ENCODE measurements at places on chromosomes 6 and 20.
A peak's percentile ranks its signal among the peaks of the same experiment; 100 is the strongest.

GRCh38 chr20:9280666-9281065, 211.8 kb downstream of the PLCB4 start:
- DNase-seq, result no peak

- no peak for DNase-seq
Measured at GRCh38 chr20:32965115-32965514, 39.1 kb downstream of the SUN5 start.

- DNase-seq, result no peak
Measured at GRCh38 chr6:112927641-112928320, 580.7 kb downstream of the RFPL4B start.

GRCh38 chr6:37792457-37793033, 27.0 kb upstream of the ZFAND3 start:
- DNase-seq, result no peak

- DNase-seq, result no peak
Measured at GRCh38 chr6:14903176-14904038, 342.5 kb upstream of the JARID2 start.

- DNase-seq, result no peak
Measured at GRCh38 chr6:89749918-89750317, 69.7 kb downstream of the MDN1 start.

DNA sequence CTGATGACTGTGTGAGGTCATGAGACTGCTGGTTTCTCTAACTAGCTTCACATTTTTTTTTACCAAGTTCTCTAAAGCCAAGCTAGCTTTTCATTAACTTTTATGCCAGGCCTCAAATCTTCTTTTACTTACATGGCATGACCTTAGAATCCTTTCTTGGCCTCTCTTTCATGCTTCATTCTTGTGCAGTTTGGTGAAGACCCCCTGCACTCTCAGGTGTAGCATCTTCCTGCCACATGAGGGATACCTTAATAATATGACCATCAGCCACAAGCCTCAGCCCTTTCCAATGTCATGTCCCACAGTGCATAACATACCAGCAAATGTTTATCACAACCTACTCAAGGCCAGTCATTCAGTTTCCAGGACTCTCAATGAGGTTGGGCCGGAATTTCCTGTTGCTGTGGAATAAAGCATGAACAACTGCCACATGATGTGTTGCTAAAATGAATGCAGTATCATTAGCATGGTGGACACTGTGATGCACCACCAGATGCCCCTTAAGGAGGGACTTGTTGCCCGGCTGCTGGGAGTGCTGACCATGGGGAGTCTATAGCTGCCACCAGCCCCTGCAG, 72.2 kb downstream of the RIN2 start:
- DNase-seq, result no peak

- DNase-seq, result no peak
Measured at GRCh38 chr6:167270499-167271311, 20.4 kb upstream of the UNC93A start.

DNA sequence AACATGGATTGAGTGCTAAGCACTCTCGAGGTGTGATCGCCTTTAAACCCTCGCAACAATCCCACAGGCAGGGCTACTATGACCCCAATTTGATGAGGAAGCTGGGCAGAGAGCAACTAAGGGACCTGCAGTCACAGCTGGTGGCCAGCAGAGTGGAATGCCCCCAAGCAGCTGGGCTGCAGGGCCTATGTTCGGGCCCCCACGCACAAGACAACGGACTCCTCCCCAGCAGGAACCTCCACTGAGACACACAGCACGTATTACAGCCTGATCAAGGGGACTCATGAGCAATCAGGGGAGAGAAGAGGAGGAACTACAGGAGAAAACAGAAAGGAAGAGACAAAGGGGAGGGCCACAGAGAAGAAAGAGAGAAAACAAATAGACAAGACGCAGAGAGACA, 21.7 kb downstream of the CST7 start:
- no peak for DNase-seq

- no peak for DNase-seq
Measured at GRCh38 chr6:44615621-44616020, 228.1 kb downstream of the CDC5L start.

- no peak for DNase-seq
Measured at GRCh38 chr6:168070804-168071203, 8.2 kb downstream of the FRMD1 start.

DNA sequence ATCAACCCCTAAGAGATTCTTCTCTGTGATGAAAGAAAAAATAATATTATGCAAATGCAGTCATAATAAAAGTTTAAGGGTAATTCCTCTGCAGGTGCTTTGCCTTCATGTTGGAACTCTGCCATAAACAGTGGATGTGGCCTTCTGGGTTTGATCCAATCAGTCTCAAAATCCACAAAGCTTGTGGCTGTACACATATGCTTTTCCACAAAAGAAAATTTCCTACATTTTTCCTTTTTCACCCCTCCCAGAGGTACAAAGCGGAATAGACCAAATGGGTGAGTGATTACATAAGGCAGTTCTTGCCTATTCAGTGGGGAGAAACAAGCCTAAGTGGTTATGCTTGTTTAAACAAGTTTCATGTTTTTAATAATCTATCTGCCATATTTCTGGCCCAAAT, 16.7 kb downstream of the CALHM5 start:
- DNase-seq, result no peak

- DNase-seq, result no peak
Measured at GRCh38 chr6:156418253-156418652, 358.9 kb upstream of the ARID1B start.

DNA sequence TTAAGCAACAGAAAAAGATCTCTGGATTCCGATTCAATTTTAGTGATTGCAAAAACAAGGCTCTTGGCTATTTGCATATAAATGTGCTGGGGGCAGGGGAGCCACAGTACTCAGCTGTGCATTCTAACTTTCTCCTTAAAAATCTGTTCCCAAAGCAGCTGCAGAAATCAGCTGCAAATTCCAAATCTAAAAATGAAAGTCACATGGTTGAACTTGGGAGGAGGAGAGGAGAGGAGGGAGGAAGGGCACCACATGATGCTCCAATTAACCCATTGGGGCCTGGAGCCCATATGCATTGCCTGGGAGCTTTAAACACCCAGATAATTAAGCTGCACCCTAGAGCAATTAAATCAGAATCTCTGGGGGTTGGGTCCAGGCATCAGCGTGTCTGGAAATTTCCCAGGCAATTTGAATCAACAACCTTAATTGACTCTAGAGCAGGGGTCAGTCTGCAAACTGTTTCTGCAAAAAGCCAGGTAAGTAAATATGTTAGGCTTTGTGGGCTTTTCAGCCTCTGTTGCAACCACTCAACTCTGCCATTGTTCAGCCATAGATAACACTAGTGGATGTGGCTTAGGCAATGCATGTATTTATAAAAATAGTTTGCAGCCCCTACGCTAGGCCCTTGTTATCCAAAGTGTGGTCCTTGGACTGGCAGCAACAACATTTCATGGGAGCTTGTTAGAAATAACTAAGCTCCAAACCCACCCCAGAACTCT, 508.1 kb downstream of the KIF16B start:
- no peak for DNase-seq

GRCh38 chr6:125952764-125953501, 3.6 kb upstream of the HINT3 start:
- DNase-seq, result peak; percentile 57

DNA sequence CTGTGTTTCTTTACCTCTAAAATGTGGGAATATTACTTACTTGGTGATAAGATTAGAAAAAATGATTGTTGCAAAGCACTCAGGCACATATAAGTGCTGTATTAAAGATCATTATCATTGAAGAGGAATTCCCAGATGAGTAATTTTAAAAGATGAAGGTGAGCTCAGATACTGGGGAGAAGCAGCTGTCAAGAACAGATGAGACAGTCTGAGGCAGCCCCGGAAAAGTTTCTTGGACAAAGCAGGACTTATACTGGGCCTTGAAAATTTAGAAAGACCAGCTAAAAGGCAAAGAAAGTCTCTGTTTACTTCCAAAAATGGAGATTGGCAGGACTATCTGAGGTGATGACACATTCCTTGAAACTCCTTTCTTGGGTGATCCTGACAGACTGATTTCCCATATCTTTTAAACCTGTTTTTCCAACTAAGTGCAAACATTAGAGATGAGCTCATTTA, 93.8 kb upstream of the MARCKS start:
- DNase-seq, result no peak

GRCh38 chr20:3430376-3431069, 23.1 kb upstream of the DNAAF9 start:
- DNase-seq, result no peak

GRCh38 chr20:1002682-1003561, 811 bp upstream of the RSPO4 start:
- no peak for DNase-seq

DNA sequence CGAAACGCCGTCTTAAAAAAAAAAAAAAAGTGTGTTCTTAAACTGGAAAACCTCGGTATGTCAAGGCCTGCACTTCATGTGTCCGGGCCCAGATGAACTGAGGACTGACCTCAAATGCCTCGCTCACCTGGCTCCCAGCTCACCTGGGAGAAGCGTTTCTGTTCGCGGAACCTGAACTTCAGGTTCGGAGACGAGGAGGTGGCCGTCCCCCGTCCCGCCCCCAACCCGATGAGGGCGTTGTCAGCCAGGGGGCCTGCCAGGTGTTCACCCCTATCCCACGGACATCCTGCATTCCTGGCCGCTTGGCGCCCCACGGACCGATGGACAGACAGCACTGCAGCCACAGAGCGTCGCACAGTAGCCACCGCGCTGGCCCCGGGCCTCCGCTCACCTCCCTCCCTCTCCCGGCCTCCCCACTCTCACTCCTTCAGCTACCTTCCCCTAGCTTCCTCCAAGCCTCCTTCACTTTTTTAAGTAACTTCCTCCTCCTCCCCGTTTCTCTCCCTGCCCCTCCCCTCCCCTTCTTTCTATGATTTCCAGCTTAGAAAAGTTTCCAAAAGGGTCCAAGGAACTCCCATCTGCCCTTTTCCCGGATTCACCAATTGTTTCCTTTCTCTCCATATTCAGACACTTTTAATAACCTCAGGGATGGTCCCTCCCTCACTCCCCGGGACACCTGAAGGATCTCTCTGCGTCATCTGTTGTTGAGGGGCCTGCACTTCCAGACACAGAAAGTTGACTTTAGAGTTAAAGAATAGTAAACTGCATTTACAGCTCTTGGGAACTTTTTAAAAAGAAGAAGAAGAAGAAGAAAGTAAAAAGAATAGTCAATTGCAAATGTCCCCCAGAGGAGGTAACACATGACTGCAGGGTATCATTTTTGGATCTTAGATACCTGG, 22.7 kb upstream of the MCM3 start:
- DNase-seq, result no peak

DNA sequence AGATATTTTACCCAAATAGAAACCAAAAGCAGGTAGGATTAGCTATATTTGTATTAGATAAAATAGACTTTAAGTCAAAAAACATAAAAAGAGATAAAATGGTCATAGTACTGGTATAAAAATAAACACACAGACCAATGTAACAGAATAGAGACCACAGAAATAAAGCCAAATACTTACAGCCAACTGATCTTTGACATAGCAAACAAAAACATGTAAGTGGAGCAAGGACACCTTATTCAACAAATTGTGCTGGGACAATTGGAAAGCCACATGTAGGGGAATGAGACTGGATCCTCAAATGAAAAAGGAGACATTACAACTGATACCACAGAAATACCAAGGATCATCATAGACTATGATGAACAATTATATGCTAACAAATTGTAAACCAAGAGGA, 94.5 kb upstream of the SIRPG start:
- no peak for DNase-seq

DNA sequence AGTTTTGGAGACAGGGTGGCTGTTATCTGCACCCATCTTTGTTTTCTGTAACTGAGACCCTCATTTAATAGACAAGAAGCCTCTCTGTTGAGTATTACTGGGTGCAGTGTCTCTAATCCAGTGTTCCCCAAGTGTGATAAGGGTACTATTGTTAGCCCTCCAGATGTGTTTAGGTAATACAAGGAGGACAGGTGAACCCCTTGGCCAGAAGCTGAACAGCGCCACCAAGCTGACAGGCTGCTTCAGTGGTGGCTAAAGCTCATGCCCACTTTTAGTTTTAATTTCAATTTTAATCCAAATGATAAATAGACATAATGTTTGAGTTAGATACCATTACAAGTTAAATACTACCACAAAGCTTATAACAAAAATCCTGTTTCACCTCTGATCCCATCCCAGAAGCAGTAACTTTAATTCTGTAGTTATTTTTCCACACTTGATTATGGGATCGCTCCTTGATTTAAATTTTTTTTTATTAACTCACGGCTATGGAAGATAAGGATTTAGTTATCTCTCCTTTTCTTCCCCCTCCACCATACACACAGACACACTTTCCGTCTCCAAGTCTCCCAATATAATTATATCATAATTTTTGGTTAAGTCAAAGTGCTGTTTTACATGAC, 8.4 kb upstream of the STK35 start:
- peak; percentile 59 for DNase-seq

GRCh38 chr20:33460711-33461110, 17.1 kb upstream of the SNTA1 start:
- no peak for DNase-seq

DNA sequence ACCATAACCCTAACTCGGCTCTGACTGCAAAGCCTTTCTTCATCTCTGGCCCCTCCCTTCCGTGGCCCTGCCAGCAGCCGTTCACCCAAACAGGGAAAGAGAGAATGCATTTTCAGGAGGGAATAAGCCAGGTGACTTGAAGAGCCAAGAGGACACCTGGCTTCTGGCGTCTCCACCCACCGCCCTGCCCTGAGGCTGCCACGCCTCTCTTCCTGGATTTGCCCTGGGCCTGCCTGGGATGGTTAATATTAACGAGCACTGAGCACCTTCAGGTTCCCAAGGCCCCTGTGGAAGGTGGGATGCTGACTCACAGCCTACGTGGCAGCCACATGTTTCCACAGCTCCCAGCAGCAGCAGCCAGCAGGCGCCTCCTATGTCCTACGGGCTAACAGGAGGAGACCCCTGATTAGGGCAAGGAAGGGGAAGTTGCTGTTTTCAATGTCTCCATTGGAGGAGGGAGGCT, 138.0 kb upstream of the RREB1 start:
- no peak for DNase-seq

- DNase-seq, result no peak
Measured at GRCh38 chr6:101403216-101403945, 9.9 kb downstream of the GRIK2 start.

- DNase-seq, result no peak
Measured at GRCh38 chr20:9928281-9928737, 89.4 kb upstream of the PAK5 start.

DNA sequence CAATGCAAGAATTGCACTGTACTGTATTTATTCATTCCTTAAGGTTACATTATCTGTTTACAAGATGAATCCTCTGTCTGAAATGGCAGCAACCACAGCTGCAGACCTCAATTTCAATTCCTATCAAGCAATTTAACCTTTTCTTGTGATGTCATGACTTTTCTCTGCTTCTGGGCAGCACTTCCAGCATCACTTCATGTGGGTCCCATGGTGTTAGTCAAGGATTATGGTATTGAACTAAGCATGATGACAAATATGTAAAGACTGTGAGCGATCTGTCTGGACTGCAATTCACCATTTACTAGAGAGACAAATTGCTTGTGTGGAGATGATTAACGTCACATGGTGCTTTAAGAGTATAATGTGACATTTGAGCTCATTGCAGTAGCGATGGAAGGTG, 90.5 kb upstream of the CCN2 start:
- DNase-seq, result no peak

DNA sequence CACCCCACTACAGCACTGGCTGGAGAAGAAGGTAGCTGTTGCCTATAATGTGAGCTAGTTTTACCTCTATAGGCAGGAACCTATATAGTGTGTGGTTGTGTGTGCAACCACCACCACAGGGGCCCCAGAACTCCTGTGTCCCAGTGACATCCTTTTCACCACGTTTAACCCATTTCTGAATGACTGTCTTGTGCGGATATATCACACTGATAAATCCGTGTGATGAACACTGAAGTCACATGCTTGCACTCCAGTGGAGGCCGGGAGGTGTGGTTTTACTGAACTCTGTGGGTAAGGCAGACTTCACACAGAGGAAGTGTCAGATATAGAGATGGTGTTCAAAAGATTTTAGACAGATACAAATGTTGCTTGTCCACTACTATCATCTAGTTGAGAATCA, 32.5 kb downstream of the SDHAF4 start:
- DNase-seq, result no peak

All from MM.1S (cell line).